ENCODE measurements at places on chromosomes 5 and 9.

DNA sequence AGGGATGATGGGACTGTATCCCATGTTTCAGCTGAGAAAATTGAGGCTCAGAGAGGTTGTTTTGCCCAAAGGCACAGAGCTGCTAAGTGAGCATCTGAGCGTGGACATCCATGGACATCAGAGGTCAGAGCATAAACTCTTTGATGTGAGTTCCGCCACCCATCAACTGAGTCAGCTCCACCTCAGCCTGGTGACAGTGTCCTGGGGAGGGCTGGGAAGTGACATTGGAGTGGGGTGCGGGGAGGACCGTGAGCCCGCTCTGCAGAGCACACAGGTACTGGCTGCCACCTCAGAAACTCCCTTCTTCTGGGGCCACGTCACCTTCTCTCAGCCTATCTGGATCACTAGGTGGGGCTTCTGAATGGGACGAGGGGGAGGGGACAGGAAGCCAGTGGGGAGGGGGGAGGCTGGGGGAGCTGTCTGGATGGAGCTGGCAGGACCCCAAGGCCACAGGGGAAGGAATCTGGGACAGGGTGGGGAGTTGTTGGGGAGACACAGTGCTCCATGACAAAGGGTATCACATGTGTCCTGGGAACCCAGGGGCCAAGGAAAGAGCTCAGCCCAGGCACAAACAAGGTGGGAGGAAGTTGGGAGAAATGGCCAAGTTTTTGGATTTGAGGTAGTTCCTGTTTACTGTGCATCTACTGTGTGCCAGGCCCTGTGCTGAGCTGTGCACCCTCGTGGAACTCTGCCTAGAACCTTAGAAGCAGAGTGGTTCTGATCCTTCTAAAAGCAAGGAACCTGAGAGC, 2.5 kb downstream of the LAMC3 start:
- no peak for DNase-seq

GRCh38 chr9:135941288-135941995, 19.7 kb downstream of the UBAC1 start:
- DNase-seq, result no peak

DNA sequence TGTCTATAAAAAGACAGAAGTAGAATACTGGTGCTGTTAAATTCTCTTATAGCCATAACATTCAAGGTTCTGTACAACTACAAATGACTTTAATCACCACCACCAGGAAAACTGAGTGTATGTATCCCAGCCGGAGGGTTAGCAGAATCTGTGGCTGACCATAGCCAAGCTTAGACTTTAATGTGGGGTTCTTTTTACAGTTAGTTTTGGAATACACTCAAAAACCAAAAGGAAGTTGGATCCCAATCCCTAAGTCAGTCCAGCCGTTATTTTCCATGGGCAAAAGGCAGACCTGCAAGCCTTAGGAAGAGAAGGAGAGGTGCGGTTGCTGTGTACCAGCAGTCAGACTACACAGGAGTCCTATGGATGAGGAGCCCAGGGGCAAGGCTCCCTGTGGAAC, 179.8 kb downstream of the ENC1 start:
- DNase-seq, result no peak

DNA sequence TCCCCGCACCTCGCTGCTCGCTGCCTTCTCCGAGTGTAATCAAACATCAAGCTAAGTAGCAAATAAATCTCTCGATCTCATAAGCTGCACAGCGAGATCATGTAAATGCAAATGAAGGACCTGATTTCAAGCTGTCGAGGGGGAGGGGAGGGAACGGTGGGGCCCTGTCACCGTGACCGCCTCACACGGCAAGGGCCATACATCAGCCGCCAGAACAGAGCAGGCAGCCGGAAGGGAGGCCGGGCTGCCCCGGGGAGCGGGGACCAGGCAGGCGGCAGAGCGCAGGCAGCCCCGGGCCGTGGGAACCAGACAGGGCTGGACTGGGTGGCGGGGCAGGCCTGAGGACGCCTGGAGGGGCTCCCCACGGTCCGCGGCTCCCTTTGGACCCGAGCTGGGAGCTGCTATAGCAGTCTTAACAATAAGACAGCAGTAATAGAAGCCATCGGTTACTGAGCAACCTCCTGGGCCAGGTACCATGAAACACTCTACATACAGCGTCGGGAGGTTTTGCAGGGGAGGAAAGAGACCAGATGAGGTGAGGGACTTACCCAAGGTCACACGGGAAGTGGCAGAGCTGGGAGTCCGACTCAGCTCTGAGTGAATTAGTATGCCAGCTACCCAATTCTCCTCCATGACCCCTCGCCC, 76.8 kb downstream of the CFAP77 start:
- DNase-seq, result no peak

DNA sequence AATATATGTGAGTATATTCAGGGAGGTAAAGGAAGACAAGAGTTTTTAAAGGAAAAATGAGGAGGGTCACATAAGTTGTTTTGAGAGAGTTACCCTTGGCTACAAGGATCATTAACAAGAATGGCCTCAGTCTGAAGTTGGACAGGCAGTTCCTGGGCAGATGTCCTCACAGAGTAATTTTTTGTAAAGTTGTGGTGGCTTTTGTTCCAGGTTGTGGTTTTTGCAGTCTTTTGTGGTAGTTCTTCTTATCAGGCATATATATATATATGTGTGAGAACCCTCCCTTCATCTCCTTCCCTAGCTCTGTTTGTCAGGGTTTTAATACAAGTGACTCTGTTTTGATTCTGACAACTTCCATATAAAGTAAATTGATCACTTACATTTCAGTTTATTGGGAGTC, 60.0 kb downstream of the CSNK1G3 start:
- DNase-seq, result no peak

DNA sequence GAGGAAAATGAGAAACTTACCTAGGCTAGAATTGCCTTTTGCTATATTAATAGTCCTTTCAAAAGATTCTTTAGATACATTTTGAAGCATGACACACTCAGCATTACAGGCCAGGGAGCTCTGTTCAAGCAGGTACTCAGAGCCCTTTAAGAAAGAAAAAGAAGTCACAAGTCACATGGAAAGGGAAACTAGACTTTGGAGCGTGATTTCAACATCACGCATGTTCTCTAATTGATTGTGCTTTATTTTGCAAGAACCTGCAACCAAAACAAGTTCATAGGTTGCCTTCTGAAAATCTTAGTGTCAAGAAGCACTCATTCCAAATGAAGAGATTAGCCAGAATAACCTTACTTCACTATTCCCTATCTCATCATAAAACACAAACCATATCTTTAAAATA, 103.8 kb downstream of the MPDZ start:
- DNase-seq, result no peak

GRCh38 chr9:110143485-110143884, 64.5 kb downstream of the C9orf152 start:
- no peak for DNase-seq

DNA sequence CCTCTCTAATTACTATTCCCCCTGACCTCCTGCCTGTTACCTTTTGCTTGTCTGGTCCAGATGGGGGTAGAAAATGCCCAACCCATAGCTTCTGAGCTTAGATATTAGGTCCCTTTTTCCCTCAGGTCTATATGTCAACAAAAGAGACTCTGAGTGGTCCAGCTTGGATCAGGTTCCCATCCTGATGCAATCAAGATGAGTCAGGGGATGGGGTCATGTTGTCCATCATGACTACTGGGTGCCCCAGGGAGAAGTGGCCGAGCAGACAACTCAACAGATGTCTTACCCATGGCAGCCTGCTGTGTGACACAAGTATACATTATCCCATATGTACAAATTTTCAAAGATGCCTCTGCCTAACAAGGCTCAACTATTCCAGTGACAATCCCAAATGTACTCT, 9.1 kb upstream of the ANKH start:
- no peak for DNase-seq

DNA sequence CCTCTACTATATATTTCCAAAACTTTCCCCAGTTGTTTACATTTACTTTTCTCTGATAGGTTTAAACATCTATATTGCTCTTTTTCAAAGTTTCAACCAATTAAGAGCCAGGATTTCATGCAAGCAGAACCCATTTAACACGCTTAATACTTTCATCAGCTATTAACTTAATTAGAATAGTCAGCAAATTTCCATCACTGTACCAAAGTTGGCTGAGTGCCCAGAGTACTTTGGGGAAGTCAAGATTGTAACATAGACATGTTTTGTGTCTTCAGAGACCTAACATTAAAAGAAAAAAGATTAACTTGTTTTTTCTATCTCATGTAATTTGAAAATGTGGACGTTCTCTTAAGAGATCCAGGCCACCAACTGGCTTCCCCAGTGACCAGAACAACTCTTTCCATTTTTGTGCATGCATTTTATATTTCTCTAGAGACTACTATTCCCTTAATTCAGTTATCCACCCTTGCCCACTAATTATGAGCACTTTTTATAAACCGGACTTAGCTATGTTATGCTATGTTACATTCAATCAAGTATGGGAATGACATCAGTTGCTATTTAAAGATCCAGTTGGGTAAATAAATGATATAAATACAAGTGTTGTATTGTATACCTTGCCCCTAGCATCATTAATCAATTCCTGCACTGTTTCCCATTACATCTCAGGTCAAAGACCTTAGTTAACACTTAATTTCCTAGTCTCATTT, 478.1 kb upstream of the NMUR2 start:
- no peak for DNase-seq

DNA sequence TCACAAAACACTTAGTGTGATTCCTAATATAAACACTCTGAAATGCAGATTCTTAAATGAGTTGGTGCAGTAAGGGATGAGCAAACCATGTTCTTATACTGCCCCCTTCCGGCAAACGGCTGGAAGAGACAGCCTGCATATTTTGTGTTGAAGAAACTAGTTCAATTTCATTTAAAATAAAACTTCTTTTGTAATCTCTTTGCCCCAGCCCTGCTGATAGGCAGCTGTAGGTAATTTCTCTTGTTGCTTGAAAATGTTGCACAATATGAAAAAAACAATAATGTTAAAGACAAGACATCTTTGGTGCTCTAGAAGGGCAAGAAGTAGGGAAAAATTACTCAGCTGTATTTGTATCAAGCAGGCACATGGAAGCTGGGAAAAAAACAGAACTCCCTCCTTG, 89.7 kb upstream of the CCNG1 start:
- no peak for DNase-seq

DNA sequence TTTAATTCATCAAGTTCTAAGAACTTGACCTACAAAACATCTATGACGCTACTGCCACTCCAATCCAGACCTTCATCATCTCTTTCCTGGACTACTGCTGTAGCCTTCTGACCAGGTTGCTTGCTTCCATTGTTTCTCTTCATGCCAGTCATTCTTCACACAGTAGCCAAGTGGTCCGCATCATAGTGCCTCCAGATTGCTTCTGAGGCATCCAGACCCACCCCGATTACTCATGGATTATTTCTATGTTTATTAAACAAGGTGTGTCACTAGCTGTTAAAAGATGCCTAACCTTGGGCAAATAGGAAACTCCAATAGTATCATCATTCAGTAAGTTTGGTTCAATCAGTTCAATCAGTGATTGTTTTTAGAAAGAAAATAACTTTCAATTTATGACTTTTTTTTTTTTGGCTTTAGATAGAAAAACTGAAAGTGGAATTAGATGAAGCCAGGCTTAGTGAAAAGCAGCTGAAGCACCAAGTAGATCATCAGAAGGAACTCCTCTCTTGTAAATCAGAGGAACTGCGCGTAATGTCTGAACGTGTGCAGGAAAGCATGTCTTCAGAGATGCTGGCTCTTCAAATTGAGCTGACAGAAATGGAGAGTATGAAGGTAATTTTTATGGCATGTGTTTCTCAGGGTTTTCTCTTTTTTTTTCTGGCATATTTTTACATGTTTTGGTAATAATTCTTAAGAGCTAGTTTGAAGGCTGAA, 9.5 kb downstream of the SPDL1 start:
- no peak for DNase-seq

DNA sequence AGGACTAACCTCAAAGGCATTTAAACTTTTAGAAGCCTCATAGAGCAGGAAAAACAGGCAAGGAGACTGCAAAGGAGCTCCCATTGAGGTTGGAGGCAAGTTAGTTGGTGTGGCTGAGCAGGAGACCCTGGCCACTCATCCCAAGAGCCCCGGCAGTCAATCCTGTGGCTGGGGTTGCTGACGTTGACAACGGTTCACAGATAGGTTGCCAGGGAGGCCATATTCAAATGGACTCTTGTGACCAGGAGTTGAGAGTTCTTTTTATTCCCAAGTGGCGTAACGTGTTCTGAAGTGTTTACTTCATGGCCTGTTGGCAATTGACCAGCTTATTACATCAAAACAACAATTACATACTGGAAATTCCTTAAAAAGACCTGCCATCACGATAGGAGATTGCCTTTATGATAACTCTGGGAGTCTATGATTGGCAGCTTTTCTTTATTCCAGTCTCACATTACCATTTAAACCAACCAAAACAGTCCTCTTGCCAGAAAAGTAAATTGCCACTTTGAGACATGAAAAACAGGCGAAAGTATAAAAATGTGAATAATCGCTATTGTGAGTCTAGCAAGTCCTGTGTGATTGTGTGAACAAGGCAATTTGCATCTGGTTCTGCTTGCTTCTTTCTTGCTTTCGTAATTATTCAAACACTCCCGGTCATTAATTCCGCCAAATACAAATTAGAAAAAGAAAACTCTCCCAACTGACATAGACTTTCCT, 394.9 kb downstream of the MED10 start:
- no peak for DNase-seq

DNA sequence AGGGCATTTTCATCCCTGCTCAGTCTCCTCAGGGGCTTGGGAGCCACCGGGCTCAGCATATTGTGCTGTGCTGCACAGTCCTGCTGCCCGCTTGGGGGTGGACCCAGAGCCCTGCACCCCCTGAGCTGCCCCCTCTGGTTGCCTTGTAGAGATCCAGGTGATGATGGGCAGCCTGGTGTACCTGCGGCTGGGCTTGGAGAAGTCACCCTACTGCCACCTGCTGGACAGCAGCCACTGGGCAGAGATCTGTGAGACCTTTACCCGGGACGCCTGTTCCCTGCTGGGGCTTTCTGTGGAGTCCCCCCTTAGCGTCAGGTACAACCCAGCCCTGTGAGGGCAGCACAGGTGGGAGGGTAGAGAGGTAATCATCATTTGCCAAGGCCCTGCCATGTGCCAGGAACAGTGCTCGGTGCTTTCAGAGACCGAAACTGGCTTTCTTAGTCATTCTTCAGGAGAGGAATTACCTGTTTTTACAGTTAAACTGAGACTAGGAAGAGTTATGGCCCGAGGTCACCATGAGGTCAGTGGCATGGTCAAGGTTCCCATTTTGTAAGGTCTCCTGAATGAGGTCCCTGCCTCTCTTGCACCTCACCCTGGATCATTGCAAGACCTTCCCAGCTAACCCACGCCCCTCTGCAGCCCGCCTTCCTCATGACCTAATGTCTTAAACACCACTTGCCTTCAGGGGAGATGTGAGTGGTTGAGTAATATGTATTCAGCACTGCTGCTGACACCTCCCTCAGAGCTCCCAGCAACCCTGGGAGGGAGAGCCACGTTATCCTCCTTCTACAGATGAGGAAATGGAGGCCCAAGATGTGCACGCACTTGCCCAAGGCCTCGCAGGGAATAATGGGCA, 7.5 kb downstream of the NHP2 start:
- peak; percentile 58 for DNase-seq

GRCh38 chr5:73748510-73749400, 122.8 kb downstream of the ARHGEF28 start:
- DNase-seq, result no peak

Measured in activated naive CD4-positive, alpha-beta T cell (primary cell).